GM19239 (cell line): ENCODE measurements at places on chromosomes 1 and 21.

- DNase-seq = no peak
Measured at GRCh38 chr1:97572561-97572960, 348.3 kb downstream of the DPYD start.

GRCh38 chr1:27233667-27234048 lies 774 bp upstream of the WDTC1 start:
- no peak for DNase-seq

DNA sequence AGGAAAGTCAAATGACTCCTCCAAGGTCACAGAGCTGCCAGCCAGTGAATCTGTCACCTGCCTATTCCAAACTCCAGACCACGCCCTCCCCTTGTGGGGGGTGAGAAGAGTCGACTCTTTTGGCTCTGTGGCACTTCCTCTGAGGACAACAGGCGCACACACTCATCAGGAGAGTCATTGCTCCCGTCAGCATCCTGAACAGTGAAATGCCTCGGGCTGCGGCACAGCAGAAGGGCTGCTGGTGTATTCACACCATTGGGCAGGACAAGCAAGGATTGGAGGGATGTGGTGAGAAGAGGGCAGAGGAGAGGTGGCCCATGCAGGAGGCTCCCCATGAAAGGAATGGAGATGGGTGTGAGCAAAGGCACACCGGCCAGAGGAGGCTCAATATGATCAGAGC lies 239.0 kb downstream of the TOMM20 start:
- DNase-seq = no peak

DNA sequence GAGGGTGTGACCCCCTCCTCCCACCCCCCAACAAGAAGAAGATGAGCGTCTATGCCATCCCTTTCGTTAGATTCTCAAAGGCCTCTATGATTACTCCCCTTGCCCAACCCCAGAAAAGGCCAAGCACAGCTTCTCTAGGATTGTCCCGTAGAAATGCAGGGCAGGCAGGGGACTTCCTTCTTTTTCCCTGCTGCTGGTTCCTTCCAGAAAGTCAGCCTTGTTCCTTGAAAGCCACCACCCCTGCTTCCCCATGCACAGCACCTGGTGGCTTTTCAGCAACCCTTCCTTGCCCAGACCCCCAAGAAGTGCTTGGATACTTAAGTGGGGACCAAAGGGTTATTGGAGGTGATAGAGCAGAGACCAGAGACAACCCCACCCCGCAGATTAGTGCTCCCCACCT lies 75.1 kb downstream of the ARHGEF10L start:
- DNase-seq = no peak

GRCh38 chr1:197572169-197572568 lies 203.1 kb downstream of the DENND1B start:
- no peak for DNase-seq

- no peak for DNase-seq
Measured at GRCh38 chr1:184027826-184028695, 9.5 kb downstream of the COLGALT2 start.

GRCh38 chr21:38733972-38734546 lies 71.7 kb upstream of the ETS2 start:
- DNase-seq = peak; percentile 38
